ENCODE measurements at places on chromosomes 12 and 14. TPM values are rescaled to one million over a fixed set of nuclear protein-coding genes. Genes with fewer than 3 reads are reported as not detected.

DNA sequence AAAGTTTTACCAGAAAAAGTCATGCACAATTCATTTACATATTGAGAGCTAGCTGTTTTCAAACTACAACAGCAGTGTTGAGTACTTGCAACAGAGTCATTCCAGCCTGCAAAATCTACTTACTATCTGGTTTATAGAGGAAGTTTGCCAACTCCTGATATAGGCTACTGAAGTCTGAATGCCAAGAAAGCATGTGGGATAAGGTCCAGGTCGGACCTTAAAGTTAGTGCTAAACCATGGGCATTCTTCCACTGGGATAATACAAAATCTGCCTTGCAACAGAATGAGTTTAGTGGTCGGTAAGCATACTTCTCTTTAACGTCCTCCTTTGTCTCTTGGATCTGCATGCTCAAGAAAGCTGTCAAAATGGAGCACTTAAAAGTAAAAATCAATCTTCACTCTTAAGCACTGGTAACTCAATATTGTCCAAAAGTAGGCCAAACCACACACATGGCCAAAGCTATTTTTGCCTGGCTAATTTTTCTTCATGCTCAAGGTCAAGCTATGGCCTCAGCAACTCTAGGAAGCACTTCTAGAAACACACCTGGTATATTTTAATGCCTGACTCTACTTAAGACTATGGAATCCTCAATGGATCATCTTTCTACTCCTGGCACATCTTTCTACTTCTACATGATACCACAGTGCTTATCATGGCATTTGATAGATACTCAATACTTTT is 364.9 kb upstream of the KITLG start:
- no peak for DNase-seq

- no peak for DNase-seq
These were observed 68.8 kb downstream of the ADCK1 start for GRCh38 chr14:77868552-77869285.

- DNase-seq: no peak
These were observed 21.8 kb upstream of the RIN3 start for GRCh38 chr14:92491782-92492181.

DHRS2 gene
- 0.58 TPM for total RNA-seq

DNA sequence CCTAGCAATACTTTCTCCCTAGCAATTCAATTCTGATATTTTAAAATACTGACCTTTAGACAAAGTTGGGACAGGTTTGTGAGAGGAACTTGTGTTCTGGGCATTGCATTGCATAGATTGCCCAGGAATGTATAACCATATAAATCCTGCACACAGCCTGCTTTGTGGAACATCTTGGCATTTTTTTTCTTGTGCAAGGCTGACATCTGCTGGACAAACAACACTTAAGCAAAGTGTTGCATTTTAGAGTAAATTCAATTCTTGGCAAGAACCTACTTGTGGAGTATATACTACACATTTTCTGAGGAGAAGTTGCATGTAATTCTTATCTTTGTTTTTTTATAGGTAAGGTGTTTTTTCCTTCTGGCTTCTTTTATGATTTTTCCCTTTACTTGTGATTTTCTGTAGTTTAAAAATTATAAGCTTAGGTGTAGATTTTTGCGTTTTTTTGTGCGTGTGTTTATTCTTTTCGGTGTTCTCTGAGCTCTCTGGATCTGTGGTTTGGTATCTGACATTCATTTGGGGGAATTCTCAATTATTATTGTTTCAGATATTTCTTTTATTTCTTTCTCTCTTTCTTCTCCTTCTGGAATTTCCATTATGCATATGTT is 26.4 kb downstream of the TESPA1 start:
- DNase-seq: peak; percentile 58

SIX4 gene
- 18.6 TPM for total RNA-seq

GRCh38 chr14:40630471-40630870 is 976.2 kb upstream of the LRFN5 start:
- no peak for DNase-seq

GRCh38 chr12:59082952-59083351 is 162.6 kb upstream of the LRIG3 start:
- DNase-seq: no peak

DNA sequence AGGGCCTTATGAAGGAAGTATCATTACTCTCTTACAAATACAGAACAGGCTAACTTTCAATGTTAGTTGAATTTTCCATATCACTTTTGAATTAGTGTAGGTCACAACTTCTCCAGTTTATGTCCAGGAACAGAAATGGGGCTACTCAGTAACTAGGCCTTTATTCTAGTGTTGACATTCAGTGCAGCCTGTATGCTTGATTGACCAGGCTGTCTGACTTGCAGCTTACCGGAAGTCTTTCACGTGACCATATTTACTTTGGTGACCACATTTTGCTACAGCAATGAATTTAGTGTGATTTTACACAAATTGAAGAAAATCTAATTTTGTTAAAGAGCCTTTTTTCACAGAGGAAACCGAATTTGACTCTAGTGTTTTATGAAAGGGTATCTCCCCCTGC is 12.4 kb downstream of the MTERF2 start:
- DNase-seq: no peak

RASSF8 gene
- 78.2 TPM for total RNA-seq

- DNase-seq: no peak
These were observed 65.1 kb upstream of the PRB2 start for GRCh38 chr12:11460343-11461023.

DNA sequence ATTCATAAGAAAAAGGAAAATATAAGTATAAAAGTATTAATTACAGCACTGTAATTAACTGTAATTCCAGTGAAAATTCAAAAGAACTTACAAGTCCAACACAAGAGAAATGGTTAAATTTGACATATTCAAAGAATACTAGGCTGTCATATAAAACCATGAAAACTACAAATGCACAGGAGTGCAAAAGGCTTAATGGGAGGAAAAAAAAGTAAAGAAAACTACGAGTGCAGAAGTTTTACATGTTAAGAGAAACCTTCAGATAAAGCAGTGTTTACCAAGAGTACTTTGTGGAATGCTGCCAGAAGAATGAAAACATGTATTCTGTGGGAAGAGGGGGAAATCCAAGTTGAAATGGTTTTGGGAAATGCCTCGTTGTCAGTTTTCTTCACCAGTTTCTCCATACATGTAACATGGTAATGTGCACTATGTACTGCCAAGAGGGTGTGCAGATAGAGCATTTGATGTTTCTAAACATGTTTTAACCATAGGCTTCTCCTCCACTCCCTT is 9.1 kb downstream of the HEATR5A start:
- DNase-seq: no peak

PTPRO gene
- total RNA-seq: 0.21 TPM
